ENCODE measurements at places on chromosomes 1 and 21. TPM values are rescaled to one million over a fixed set of nuclear protein-coding genes. Genes with fewer than 3 reads are reported as not detected.

Gene LDLRAD2
- total RNA-seq = not detected

- no peak for DNase-seq
Measured at GRCh38 chr21:37153196-37153934, 80.3 kb downstream of the TTC3 start.

Gene POLR3GL
- total RNA-seq = 30.9 TPM

GRCh38 chr1:56461158-56462127 lies 117.9 kb downstream of the PLPP3 start:
- no peak for DNase-seq

DNA sequence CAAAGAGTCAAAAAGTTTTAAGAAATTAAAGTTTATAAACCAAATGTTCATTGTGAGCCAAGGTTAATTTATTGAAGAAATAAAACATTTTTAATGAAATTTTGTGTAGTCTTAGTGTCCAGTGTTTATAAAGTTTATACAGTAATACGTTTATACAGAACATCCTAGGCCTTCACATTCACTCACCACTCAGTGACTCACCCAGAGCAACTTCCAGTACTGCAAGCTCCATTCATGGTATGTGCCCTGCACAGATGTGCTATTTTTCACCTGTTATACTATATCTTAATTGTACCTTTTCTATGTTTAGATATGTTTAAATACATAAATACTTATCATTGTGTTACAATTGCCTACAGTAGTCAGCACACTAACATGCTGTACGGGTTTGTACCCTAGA lies 33.6 kb downstream of the TYW3 start:
- no peak for DNase-seq

GRCh38 chr1:71037829-71038620 lies 9.6 kb downstream of the PTGER3 start:
- DNase-seq = no peak
